Bronchus fibroblast of lung (primary cell): ENCODE measurements at places on chromosomes 16 and 17. TPM values are rescaled to one million over a fixed set of nuclear protein-coding genes. Genes with fewer than 3 reads are reported as not detected.

Gene C16orf92
- total RNA-seq = not detected in 2 replicates

Gene ITPRIPL2
- total RNA-seq = 14.4 and 18.8 TPM in 2 replicates

Gene RCVRN
- not detected in 2 replicates for total RNA-seq

Gene BRD7
- total RNA-seq = 24.5 and 25.4 TPM in 2 replicates

Gene KRTAP9-4
- not detected in 2 replicates for total RNA-seq

Gene KRT25
- not detected in 2 replicates for total RNA-seq

Gene MEFV
- not detected in 2 replicates for total RNA-seq

Gene SLC12A3
- not detected in 2 replicates for total RNA-seq

Gene PCGF2
- total RNA-seq = 2.9 and 3.6 TPM in 2 replicates

Gene TPSD1
- not detected in 2 replicates for total RNA-seq

Gene CACNG5
- 0.17 TPM in 1 of 2 replicates, not detected in the other for total RNA-seq

Gene NATD1
- 3.2 and 3.6 TPM in 2 replicates for total RNA-seq

Gene SLC5A2
- not detected in 2 replicates for total RNA-seq

Gene USB1
- total RNA-seq = 20.2 and 28.1 TPM in 2 replicates

Gene TBC1D3H
- not detected in 2 replicates for total RNA-seq

Gene SLC38A8
- not detected in 2 replicates for total RNA-seq

Gene NETO2
- total RNA-seq = 26.7 and 28.2 TPM in 2 replicates

Gene AANAT
- not detected in 2 replicates for total RNA-seq

Gene CACNG1
- not detected in 2 replicates for total RNA-seq

Gene SLC6A4
- total RNA-seq = not detected in 2 replicates

Gene SOX8
- 0.15 TPM in 1 of 2 replicates, not detected in the other for total RNA-seq

Gene KRTAP9-8
- not detected in 2 replicates for total RNA-seq

Gene SMTNL2
- total RNA-seq = 0.15 TPM in 1 of 2 replicates, not detected in the other

Gene KRTAP4-9
- total RNA-seq = not detected in 2 replicates

Gene KRT34
- 0.89 and 1.0 TPM in 2 replicates for total RNA-seq

Gene CDYL2
- 1.3 and 2.0 TPM in 2 replicates for total RNA-seq

Gene C16orf86
- 3.5 and 4.9 TPM in 2 replicates for total RNA-seq

Gene PRCD
- 1.2 and 2.2 TPM in 2 replicates for total RNA-seq

Gene TMEM238L
- total RNA-seq = not detected in 2 replicates

Gene MED9
- total RNA-seq = 9.5 and 14.8 TPM in 2 replicates

Gene TBC1D3B
- not detected in 2 replicates for total RNA-seq

Gene NPIPA7
- 1.3 and 4.5 TPM in 2 replicates for total RNA-seq

Gene KRT33A
- not detected in 2 replicates for total RNA-seq

Gene DLX4
- total RNA-seq = not detected in 2 replicates

Gene SHISA9
- total RNA-seq = not detected in 2 replicates

Gene KRT20
- total RNA-seq = not detected in 2 replicates

Gene PABPN1L
- total RNA-seq = not detected in 2 replicates

Gene TPSG1
- not detected in 2 replicates for total RNA-seq

Gene CD68
- total RNA-seq = 27.7 and 27.8 TPM in 2 replicates

Gene C17orf67
- total RNA-seq = 1.0 and 1.3 TPM in 2 replicates

Gene MRPL10
- 58.6 and 62.4 TPM in 2 replicates for total RNA-seq

Gene CACNB1
- total RNA-seq = 3.9 and 4.3 TPM in 2 replicates

Gene CLEC3A
- total RNA-seq = not detected in 2 replicates

Gene MYCBPAP
- 0.59 and 1.2 TPM in 2 replicates for total RNA-seq

Gene CBFA2T3
- total RNA-seq = not detected in 2 replicates

Gene UTS2R
- not detected in 2 replicates for total RNA-seq

Gene KCTD11
- 7.6 and 7.9 TPM in 2 replicates for total RNA-seq

Gene KRTAP2-3
- not detected in 2 replicates for total RNA-seq

Gene PPL
- 4.8 and 6.9 TPM in 2 replicates for total RNA-seq

Gene PYY
- total RNA-seq = 0.45 and 0.50 TPM in 2 replicates
